NAMALWA (cell line): ENCODE measurements at places on chromosomes 3 and 15.

GRCh38 chr3:160126761-160127160 is 98.5 kb upstream of the C3orf80 start:
- DNase-seq: no peak

DNA sequence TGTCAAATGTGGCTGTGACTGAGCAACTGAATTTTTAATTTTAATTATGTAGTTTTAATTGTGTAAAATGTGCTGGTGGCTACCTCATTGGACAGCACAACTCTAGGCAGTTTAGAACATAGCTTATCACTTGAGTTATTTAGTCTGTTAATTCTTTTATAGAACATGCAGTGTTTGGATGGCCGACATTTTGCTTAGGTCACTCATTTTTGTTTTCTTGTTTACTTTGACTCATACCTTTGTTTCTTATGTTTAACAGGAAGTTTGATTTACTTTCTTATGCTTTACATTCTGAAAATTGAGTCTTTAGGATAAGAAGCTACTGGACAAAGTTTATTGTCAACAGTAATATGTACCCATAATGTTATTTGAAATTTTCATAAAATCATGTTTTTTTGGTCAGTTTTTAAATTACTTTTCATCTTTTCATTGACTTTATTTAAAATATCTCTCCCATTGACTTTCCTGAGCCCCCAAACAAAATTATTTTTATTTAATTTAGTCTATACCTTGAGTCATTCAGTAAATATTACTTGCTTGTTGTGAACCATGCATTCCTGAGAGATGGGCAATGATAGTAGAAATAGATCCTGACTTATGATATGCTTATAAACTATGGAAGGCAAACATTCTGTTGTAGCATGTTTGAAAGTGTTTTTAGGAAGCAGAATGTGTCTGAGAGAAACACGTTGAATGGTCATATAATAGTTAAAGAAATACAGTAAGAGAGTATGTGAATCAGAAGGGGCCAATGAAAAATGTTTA is 60.6 kb downstream of the TCF12 start:
- DNase-seq: no peak

- no peak for DNase-seq
These were observed 6.3 kb downstream of the ZNF774 start for GRCh38 chr15:90358124-90359033.

GRCh38 chr3:192410684-192410960 is 316.7 kb downstream of the FGF12 start:
- no peak for DNase-seq

- DNase-seq: no peak
These were observed 563 bp downstream of the ARL6IP5 start for GRCh38 chr3:69085168-69085832.

DNA sequence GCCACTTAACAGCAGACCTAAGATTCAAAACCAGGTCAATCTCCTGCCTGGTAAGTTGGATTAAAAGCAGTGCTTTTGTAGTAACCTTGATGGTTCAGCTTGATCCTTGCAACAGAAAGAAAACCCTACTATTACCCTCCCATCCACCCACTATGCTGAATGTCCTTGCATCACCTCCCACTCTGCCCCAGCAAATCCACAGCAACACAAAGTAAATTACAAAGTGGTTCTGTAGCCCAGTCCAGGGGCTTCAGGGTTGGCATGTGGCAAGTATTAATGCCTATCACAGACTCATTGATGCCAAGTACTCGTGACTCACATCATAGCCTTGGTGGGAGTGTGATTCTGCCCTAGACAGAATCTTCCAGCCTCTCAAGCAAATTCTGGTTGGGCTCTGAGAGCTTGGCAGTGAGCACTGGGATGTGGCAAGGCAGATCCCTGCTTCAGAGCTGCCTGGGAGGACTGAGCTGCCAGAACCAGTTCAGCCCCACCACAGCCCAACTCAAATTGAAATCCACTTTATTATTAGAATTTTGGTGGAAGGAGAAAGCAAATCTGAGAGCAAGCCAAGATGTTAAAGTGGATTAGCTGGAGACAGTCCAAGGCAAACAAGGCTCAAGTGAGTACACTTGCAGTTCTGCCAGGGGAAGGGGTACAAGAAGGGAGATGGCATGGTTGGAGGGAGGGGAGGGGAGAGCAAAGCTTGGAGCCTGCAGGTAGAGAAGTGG is 225.8 kb upstream of the UMPS start:
- DNase-seq: no peak

DNA sequence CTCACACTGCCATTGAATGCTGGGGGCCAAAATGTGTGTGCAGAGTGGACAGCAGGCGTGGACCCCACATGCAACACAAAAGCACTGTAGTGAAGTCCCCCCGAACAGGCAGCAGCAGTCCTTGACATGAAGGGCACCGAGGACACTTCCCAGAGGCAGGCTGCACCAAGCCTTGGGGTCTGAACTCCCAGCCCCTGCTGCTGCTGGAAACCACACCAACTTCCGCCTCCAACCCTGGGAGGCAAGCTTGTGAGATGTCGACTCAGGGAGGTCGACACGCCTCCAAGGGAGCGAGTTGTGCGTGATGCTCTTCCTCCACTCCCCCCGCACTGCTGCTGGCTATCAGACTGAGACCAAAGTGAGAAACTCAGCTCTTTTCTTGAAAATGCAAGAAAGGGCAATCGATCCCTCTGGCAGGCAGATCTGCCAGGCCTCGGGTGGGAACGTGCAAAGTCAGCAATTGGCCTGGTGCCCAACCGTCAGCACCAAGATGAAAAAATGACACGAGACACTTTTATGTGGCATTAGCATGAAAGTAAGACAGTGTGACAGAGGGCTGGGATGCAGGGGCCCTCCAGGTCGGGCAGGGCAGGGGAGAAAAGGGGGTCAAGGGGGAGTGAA is 43.6 kb downstream of the WHAMM start:
- DNase-seq: no peak

- no peak for DNase-seq
These were observed 104.1 kb upstream of the TNFAIP8L3 start for GRCh38 chr15:51198701-51199232.
